H54 (cell line): ENCODE measurements at places on chromosomes 13 and 19.

DNA sequence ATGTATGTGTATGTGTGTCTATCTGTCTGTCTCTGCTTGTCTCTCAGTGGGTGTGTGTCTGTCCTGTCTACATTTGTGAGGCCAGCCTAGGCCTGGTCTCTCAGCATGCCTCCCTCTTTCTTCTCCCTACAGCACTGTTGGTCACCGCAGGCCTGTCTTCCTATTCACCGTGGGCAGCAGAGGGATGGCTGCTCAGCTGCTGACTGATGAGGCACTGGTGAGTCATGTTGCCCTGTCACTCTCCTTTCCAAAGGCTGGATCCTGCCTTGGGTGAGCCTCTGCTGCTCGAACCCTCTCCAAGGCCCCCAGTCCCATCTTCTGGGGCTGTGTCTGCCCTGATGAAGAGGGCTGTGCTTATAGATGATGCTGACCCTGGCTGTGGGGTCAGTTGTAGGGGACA, 6.3 kb downstream of the ZNF71 start:
- DNase-seq: peak; percentile 74

GRCh38 chr13:41008349-41008980, 10.7 kb downstream of the ELF1 start:
- no peak for DNase-seq

DNA sequence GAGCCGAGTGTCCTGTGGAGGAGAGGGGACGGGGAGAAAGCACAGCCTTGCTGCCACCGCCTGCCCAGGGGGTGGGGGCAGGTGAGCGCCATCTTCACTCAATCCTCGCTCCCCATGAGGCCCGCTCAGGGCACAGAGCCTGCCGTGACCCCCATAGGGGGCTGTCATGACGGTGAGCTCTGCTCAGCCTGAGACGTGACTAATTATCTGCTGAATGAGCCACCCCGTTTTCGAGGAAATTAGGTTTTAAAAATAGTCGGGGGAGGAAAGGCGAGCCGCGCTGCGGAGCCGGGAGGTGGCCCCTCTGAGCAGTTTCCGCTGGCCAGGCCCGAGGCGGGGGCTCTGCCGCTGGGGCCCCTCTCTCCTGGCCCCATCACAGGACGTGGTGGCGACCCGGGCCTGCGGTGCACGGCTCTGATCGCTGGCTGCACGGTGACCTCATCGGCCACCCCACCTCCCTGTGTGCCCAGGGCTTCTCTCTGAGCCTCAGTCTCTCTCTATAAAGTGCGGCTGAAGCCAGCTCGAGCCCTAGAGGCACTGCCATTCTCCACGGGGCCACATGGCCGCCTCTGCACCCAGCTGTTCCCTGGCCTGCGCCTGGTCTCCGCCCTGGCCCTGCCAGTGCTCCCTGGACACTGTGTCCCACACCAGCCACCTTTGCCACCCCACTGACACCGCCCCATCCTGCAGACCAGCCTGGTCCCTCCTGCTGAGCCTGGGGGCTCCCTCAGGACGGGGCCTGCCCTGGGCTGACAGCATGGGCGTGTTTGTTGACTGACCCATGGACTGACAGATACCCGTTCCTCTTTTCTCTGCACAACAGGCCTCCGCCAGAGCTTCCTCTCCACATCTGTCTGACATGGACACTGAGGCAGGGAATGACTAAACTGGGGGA, 28.3 kb downstream of the PIP5K1C start:
- DNase-seq: no peak

- no peak for DNase-seq
Observed at GRCh38 chr13:45257638-45258333, 56.9 kb upstream of the KCTD4 start.

DNA sequence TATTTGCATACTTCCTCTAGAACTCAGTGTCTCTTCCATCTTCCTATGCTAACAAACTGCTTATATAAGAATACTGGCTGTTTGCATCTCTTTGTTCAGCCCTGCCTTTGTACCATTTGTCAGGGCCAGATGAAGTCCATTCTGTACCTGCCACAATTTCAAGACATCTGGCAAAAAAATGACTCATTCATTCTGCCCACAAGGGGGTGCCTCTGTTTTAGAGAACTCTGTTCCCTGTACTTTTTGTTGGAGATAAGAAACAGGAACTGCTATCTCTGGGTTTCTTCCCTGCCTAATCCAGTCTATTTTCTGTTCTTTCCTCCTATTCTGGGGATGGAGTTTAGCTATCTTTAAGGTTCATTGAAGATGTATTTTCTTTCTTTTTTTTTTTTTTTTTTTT, 23.0 kb downstream of the ZNF568 start:
- no peak for DNase-seq

DNA sequence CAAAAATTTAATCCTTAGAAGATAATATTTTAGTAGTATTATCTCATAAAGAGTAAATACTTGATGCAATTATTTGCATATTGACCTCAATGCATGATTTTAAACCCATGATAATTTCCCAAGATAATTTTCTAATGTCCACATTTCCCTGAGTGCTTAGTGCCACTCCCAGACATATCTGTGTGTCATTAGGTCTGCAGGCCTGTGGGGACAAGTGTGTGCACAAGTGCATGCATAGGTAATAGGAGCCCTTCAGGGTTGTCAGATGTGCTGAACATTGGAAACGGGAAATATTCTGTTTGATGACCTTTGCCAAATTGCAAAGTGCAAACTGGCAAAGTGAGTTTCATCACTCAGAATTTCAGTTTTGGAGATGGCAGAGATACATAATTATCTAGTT, 369.9 kb downstream of the KLF5 start:
- no peak for DNase-seq

DNA sequence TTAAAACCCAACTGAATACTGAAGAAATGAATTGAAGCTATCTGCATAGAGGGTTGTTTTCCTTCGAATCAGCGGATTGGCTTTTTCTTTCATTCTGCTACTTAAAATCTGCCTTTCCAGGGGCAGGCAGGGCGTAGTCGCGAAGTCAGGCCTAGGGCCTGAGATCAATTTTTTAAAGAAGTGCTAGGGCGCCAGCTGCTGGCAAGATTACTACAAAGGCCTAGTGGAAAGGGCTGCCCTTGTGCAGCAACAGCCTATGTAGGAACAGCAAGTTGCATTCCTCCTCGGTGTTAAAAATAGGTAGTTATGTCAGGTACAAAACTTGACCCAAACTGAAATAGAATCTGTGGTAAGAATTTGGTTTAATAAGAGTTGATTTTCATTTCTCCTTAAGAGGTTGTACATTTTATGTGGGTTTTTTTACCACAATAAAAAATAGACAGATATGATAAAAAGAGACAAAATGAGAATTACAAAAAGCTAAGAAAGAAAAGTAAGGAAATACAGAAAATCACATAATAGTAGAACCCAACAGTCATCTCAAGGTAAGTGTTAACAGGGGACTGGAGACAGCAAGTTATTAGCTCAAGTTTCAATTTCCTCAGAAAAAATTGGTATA, 9.5 kb upstream of the URAD start:
- DNase-seq: no peak

DNA sequence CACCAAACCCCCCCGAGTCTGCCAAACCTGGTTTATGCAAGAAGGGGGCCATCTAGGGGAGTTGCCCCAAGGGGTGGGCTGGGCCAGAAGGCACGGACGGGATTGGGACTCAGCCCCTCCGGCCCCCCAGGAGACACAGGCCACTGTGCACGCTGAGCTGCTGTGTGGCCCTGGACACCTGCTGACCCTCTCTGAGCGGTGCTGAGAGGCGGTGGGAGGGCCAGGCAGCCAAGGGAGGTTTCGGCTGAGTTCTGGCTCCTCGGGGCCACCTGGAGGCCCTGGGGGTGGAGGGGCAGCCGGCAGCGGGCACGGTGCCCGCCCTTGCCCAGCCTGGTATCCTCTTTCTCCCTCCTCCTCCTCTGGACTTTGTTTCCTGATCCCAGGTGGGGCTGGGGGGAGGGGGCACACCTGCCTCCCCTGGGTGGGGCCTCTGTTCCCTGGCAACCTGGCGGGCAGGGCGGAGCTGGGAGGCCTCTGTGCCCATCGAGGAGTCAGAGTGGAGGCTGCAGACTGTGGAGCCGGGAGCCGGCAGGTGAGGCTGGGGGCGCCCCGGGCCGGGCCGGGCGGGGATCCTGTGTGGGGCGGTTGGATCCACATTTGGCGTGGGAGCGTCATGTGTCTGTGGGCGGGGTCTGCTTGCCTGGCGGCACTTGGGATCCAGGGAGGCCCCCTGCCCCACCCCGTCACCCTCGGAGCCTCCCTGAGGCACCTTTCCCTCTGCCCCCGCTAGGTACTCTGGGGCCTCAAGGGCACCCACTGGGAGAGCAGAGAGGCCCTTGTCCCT, at the start of gene MISP:
MISP (plus strand) TSS at position 473 of the 784 bp plus-strand sequence. CDS start 5,835 bp downstream, outside the sequence.
- DNase-seq: no peak

DNA sequence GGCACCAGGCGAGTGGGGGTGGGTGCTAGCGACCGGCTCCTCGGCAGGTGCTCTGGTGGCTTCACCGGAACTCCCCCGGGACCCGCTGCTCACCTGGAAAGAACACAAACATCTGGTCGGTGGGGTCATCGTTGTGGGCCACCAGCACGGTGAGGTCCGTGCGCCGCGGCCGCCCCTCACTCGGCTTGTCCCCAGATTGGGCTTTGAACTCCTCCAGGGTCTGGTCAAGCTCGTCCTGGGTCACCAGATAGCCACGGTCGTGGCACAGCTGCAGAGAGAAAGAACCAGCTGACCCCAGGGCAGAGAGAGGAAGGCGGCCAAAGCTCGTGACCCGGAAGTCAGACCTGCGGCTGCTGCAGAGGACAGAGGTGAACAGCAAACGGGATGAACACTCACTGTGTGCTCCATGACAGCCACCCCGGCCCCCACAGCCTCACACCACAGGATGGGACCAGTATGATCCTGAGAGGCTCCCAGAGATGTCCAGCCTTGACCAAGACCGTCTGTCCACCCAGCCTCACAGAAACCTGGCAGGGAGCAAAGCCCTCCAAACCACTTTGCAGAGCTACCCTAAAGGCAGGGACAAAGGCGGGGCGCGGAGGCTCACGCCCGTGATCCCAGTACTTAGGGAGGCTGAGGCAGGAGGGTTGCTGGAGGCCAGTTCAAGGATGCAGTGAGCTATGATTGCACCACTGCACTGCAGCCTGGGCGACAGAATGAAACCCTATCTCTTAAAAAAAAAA, 1.2 kb downstream of the POLR2E start:
- DNase-seq: no peak

- DNase-seq: peak; percentile 81
Observed at GRCh38 chr19:18379803-18380747, 5.9 kb upstream of the GDF15 start.

GRCh38 chr19:32339988-32340874, 5.2 kb upstream of the ZNF507 start:
- DNase-seq: peak; percentile 54

GRCh38 chr19:32232449-32232848, 113.0 kb upstream of the ZNF507 start:
- no peak for DNase-seq

DNA sequence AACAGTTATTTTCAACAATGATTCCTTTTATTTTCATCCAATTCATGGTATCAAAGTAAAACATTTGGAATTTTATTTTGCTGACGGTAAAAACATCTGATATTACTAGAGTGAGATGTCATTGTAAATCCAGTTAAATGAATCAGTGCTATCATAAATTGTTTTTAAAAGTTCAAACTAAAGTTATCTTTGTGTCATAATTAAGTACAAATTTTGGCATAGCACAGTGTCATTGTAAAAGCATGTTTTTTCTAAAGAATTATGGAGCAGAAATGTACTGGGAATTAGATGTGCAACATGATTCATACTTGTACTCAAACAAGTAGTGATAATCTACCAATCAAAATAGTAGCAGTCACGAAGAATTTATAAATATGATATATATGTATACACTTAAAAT, 92.8 kb downstream of the FAM216B start:
- no peak for DNase-seq

DNA sequence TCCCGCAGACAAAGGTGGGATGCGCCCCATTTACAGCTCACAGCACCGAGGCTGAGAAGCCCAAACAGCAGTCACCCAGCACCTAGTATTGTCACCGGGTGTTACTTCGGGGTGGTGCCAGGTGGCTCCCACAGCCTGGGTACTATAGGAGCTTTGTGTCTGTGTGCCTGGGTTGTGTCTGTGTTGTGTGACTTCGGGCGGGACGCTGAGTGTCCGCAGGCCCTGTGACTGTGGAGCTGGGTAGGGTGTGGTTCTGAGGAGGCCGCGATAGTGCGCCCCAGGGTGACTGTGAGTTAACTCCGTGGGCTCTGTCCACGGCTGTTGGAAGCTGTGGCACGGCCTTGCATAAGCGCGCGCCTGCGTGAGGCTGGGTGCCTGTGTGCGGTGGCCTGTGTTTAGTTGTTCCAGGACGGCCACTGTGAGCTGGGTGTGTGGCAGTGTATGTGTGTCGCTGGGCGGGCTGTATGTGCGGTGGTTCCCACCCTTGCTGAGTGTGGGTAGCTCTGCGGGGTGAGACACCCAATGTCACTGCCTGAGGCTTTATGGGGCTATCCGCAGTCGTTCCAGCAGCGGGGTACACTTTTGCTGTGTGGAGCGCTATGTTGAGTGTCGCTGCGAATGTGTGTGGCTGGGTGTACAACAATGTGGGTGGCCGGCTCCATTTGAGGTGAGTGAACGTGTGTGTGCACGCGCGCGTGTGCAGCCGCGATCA, 559 bp upstream of the SSBP4 start:
- DNase-seq: no peak

GRCh38 chr13:39167018-39167417, 128.8 kb downstream of the NHLRC3 start:
- no peak for DNase-seq

DNA sequence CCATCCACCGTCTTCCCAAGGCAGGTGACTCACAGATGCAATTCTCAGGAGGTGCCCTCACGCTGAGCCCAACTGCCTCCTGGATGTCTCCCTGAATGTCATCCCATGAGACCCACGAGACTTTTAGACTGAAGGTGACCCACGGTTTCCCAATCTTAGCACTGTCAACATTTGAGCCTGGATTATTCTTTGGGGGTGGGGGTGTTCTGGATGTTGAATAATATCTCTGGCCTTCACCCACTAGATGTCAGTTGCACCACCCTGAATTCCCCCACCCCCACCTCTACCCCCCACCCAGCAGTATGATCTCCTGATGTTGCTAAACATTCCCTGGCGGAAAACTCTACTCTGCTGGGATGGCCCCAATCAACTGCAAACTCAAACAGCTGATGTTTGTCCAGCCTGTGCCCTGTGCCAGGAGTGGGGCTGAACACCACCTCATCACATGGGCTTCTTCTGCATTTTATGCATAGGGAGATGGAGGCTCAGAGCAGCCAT, 2.2 kb upstream of the CYP4F22 start:
- DNase-seq: no peak

GRCh38 chr13:90926459-90926858, 421.0 kb upstream of the MIR17HG start:
- DNase-seq: no peak

DNA sequence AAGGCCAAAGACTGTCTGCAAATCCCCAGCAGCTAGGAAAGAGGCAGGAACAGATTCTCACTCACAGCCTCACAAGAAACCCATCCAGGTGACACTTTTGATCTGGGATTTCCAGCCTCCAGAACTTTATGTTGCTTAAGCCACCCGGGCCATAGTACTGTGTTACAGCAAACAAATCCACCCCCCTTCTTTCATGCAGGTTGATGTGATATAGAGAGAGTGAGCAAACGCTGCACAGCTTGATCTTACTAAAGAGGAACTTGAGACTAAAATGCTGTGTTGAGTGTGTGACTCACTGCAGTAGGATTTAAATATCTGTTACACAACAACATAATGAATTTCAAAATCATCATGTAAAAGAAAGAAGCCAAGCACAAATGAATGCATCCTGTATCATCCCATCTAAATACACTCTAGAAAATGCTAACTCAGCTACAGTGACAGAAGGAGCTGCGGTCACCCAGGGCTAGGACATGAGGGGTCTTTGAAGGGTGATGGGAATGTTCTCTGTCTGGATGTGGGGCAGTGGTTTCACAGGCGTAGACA, 32.2 kb downstream of the RCBTB2 start:
- peak; percentile 12 for DNase-seq

- DNase-seq: no peak
Observed at GRCh38 chr13:94902722-94903407, 190.5 kb upstream of the SOX21 start.
